Right lobe of liver (tissue), 6 donors: ENCODE measurements at places on chromosomes 7 and 10.
A peak's percentile ranks its signal among the peaks of the same experiment; 100 is the strongest.

DNA sequence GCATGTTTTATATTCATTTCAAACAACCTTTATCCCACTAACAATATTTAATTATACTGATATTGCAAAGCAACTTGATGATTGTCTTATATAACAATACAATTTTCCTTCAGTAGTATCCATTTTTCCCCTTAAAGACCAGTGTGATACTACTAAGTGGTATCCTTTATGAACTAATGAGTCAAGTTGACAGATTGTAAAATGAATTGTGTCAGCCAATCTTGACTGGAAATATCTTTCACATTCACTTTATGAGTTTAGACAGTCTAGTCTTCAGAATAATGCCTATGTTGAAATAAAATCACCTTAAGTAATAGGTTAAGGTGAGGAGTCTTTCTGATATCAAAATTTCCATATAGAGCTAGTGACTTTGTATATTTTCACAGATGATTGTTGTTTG, 950.0 kb upstream of the CELF2 start:
- no peak for DNase-seq

GRCh38 chr7:149293338-149293737, 31.3 kb downstream of the ZNF783 start:
- no peak for DNase-seq

GRCh38 chr7:94284104-94284503, 110.6 kb upstream of the COL1A2 start:
- no peak for DNase-seq

DNA sequence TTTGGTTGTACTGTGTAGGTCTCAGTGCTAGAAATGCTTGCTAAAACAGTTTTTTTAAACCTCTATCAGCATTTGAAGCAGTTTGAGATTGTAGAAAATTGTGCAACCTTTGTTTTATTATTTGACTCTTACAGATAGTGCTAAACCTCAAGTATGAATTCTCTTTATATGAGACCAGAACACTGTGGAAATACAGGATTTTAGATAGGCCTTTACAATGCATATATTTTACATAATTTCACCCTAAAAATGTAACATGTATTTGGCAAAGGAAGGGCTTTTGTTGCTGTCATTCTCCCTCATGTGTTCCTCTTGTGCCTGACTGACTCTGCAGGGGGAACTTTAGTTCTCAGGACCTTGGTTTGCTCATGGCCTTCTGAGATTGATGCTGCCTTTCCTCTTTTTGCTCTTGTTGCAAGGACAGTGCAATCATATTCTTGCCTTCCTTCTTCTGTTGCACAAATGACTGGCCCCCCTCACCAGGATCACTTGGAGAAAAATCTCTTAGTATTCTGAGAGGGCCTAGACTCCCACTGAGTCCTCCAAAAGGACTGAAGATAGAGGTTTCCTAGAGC, 188.7 kb downstream of the PPP1R9A start:
- DNase-seq: no peak

DNA sequence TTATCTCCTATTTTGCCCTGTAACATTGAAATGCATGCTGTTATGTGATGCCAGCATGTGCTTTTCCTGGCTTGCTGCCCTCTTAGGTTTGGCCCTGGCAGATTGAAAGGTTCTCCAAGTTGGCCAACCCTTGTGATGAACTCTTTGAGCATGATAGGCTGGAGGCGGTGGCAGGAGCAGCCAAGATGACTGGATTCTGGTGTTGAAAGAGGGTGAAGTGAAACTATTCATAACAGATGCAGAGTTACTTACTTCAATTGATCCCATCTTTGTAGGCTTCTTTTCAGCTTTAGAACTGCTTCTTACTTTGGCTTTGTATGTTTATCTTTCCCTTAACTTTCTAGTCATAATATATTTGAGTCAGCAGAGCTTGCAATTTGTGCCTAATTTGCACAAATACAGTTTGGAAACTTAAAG, 57.6 kb downstream of the BICC1 start:
- peak; percentile 35 for DNase-seq

GRCh38 chr7:148912758-148913541, 28.9 kb upstream of the EZH2 start:
- no peak for DNase-seq

- DNase-seq: no peak
These were observed 117.1 kb upstream of the TRIM24 start for GRCh38 chr7:138342990-138343389.

DNA sequence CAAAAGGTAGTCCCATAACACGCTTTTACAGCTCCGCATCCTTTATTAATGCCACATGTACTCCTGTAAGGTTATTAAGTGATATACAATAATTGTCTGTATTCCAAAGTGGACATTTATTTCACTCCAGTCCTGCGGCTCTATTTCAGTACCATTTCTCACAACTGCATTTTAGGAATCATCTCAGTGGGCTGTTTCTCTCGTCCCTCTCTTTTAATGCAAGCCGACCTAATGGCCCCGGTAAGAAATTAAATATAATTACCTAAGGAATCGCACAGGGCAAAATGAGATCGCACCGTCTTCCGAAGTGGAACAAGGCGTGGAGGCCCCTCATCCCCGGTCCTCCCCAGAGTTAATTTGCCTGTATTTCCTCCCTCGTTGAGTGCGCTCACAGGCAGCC, 216.5 kb downstream of the RAB11FIP2 start:
- DNase-seq: no peak

DNA sequence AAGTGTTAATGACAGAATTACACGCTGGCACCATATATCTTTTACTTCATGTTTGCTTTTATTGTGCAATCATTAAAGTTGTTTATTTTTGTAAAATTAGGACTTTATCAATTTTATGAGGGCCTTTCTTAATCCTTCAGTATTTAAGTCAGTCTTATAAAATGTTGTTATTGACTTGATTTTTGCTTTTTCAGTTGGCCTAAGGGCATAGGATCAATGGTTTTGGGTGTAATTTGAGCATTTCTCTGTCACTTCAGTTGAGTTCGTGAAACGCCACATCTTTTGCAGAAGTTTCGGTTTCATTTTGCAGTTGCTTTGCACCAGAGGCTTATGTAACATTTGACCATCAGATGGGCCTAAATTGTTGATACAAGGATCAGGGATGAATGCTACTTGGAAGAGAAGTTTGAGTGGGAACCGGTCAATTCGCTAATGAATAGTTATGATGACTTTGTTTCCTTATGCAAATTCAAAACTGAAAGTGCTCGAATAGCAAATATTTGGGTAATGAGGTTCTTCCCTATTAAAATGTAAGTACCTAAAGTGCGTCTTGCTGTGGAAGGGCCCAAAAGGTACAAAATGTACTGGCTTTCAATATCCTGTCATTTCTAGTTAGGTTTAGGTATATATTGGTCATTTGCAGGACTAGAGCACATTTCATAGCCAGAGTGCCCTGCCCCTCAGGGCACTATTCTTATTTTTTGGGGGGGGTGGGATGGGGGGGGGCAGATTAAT, 340.9 kb downstream of the LRMDA start:
- no peak for DNase-seq
